ENCODE measurements at places on chromosomes 11 and 22.

DNA sequence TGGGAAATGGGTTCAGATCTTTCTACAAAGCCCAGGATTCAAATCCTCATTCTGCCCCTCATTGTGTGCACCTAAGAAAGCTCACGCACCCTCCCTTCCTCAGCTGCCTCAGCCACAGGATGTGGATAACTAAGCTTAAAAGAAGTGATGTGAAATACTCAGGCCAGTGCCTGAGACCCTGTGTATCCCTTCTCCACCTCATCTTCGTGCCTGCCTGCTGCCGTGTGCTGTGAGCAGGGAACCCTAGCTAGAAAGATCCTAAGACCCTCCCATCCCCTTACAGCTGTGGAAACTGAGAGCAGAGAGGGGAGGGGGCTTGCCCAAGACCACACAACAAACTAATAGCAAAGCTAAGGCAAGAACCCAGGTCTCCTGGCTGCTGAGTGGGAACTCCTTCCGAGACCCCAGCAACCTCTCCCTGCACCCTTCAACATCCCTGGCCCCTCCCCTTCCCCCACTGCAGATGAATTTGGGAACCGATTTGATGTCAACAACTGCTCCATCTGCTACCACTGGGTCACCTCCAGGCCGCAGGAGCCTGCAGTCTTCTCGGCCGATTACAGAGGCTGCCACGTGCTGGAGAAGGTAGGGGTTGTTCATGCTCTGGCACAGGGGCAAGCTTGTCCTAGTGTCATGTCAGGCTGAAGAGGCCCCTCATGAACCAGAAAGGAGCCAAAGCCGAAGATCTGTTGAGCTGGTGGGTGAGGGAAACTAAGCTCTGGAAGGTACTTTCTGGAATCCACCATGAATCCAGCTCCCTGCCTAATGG lies 1.5 kb downstream of the ZP1 start:
- no peak for DNase-seq

DNA sequence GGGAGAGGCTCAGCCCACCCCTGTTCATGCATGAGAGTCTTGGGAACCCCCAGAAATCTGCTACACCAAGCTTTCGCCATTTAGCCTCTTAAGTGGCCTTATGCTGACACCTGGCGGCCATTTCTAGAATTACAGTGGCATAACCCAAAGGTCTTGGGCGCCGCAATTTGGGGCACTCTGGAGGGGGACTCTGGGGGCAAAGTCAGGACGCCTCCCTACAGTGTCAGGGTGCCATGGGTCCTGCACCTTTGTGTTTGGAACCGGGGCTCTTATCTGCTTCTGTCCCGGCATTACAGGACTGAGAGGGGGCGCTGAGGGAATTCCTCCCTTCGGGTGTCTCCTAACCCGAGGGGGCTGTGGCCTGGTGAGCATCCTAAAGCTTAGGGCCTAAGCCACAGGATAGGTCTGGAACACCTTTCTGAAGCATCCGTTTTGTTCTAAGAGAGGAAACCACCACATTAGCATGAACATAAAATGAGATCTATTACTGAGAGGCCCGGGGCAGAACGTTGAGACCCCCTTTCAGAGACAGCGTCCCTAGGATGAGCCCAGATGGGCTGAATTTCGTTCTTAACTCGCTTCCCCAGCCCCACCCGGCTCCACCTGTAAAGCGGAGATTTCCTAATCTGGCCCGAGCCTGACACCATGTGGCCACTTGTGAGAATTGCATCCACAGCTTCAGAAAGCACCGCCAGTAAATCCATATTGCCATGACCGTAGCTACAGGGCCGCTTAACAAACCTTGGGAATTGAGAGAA lies 9.3 kb downstream of the INS start:
- DNase-seq: no peak

DNA sequence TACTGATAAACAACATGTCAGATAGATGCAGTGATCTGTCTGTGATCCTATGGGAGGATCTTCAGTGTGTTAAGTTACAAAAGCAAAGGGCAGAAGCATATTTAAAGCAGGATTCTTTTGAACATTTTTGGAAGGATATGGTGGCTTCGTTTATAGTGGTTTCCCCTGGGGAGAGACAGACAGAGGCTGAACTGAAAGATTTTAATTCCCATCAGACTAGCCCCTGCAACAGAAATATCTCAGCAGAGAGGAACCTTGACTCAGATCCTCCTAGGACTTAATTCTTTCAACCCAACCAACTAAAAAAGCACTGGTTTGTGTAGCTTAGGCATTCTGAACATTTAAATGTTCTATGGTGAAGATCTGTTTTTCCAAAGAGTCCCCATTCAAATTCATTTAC lies 5.7 kb downstream of the CLTCL1 start:
- no peak for DNase-seq

- no peak for DNase-seq
These were observed 40.1 kb downstream of the LDLRAD3 start for GRCh38 chr11:35983981-35984380.

- DNase-seq: no peak
These were observed 9.2 kb upstream of the GLB1L2 start for GRCh38 chr11:134322553-134322952.

- DNase-seq: no peak
These were observed 28.5 kb upstream of the AQP11 start for GRCh38 chr11:77561257-77561656.

DNA sequence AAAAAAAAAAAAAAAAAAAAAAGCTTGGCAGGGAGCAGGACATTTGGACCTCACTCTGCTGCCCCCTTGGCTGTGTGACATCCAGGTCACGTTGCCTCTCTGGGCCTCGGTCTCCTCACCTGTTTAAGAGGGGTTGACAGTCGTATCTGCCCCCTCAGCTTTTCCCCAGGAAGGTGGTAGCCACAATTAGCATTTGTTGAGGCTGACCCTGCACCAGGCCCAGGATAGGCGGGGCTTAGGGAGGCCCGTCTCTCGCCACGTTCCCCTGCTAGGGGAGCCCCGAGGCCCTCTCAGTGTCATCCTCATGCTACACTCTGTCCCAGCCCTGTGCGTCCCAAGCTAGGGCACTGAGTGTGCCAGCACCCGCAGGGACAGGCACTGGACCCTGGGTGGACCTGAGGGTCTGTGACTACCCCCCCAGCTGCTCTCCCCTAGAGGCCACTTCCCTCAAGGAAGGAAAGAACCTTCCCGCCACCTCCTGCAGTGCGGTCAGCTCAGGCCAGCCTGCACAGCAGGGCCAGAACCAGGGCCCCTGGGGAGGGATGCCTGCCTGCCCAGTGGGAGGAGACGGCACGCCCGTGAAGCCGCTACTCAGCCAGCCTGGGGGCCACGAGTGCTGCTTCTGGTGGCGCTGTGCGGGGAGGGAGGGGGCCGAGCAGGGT lies 38.5 kb upstream of the PPARA start:
- no peak for DNase-seq

GRCh38 chr11:10072841-10073240 lies 221.2 kb downstream of the SBF2 start:
- DNase-seq: no peak

DNA sequence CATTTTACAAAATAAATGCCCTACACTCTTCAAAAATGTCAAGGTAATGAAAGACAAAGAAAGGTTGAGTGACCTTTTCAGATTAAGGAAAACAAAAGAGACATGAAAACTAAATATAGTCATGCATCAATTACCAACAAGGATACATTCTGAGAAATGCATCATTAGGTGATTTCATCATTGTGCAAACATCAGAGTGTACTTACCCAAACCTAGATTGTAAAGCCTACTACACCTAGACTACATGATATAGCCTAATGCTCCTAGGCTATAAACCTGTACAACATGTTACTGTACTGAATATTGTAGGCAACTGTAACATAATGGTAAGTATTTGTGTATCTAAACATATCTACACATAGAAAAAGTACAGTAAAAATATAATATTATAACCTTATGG lies 26.7 kb downstream of the INTS4 start:
- no peak for DNase-seq

DNA sequence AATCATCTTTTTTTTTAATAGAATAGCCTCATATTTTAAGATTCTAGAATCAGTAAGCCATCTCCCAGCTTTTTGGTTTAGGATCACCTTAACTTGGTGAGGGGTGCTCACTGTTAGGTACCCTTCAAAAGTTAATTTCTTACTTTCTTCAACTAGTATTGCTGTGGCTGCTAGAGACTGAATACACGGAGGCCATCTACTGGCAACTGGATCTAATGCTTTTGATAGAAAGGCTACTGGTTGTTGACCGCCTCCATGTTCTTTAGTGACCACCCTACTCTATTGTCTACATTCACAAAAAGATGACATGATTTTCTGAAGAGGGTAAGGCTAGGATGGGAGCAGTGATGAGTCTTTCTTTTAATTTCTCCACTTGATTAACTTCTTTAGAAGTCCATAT lies 16.7 kb upstream of the ALDH3B2 start:
- DNase-seq: no peak

GRCh38 chr11:90805172-90805571 lies 582.3 kb upstream of the CHORDC1 start:
- no peak for DNase-seq

DNA sequence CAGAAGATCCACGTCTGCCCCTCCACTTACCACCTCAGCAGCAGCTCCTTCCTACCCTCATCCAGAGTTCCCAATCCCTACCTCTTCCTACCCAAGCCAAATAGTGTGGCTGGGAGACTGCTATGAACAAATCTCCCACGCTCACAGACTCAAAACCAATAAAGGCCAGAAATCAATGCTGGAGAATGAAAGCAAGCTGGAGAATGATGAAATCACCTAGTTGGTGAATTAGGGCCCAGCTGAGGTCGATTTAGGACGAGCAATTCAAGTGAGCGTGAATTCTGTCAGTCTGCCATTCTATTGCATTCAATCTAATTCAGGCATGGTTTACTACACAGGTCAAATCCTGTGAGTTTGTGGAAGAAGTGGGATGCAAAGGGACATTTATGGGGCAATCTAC lies 22.5 kb downstream of the COMMD9 start:
- no peak for DNase-seq

GRCh38 chr11:87296627-87297026 lies 258.9 kb downstream of the TMEM135 start:
- DNase-seq: no peak

GRCh38 chr11:3914805-3915204 lies 59.3 kb downstream of the STIM1 start:
- DNase-seq: no peak

DNA sequence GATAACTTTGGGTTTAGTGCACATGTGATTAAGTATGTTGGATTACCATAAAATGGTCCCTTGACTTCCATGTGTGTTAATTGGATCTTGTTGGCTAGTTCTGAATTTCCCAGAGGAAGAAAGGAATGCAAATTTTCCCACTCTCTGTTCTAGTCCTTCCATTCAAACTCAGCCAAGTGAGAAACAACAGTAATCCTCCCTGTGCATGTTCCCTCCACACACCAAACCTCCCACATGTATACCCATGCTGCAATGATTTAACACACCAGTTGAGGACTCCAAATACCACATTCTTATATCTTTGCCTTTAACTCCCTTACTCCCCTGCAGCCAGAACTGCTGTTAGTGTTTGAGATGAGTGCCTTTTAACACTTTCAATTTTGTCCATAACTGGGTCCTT lies 1158.9 kb downstream of the DLG2 start:
- no peak for DNase-seq

DNA sequence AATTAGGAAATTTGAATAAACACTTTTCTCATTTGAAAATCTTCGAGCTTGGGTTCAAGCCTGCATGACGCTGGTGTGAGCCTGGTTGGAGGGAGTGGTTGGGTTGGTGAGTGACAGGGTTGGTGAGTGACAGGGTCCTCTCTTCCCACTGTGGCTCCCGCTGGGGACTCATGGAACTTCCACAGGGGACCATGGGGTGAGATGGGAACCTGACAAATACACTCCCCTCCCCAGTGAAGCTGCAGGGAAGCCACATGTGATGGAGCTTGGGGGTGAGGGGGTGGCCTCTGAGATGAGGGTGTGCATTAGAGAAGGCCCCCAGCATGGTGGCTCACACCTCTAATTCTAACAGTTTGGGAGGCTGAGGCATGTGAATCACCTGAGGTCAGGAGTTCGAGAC lies 66.8 kb downstream of the RTL6 start:
- no peak for DNase-seq

GRCh38 chr22:40553014-40553554 lies 83.4 kb downstream of the MRTFA start:
- no peak for DNase-seq

GRCh38 chr11:134975866-134976376 lies 563.9 kb upstream of the B3GAT1 start:
- DNase-seq: no peak

DNA sequence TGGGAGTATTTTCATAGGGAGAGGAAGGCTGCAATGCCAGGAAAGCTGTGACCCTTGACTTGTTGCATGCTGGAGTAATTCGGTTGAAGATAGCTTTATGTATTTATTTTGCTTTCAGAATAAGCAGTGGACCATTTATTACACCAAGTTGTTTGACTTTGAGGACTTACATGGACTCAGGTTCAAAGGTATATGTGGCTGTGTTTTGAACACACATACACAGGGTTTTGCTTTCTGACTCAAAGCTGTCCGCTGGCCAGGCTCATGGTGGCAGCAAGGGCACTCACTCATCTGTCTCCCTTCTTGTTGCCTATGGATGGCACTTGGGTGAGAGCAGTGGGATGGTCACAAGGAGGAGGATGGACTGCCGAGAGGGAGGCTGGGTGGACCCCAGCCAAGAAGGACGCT lies 6.5 kb downstream of the TIMP3 start:
- DNase-seq: no peak

- no peak for DNase-seq
These were observed 39.9 kb downstream of the MYEOV start for GRCh38 chr11:69333879-69334278.

- DNase-seq: no peak
These were observed 43.8 kb upstream of the LYVE1 start for GRCh38 chr11:10611979-10612862.

DNA sequence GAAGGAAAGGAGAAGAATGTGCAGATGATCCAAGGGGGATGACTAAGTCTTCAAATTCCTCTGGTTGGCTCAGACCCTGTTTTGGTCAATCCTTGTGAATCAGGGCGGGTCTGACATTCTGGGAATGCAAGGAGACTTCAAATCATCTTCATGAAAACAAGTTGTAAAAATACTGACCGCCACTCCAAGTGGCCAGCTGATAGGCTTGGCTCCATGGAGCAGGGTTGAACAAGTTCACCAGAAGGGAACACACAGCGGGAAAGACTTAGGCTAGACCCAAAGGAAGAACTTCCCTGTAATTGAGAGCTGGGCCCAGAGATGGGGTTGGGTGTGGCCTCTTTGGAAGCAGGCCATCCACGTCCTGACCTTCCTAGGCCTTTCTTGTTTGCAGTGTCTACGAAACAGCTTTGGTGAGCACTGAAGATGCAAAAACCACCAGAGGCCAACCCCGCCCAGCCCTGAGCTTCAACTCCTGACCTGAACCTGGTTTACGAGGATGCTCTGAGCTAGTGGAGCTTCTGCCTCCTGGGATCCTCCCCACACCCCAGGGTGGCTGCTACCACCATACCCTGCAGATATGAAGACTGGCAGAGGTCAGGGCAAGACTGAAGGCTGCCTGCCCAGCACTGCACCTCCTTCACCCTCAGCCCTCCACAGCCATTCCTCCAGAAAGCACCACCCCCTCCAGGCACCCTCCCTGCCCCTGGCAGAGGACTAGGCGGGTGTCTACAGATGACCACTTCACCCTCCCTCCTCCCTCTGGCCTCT lies 26.1 kb downstream of the GDPD5 start:
- peak; percentile 91 for DNase-seq
